ENCODE measurements at places on chromosomes 12 and 14.

GRCh38 chr12:19588951-19589350 is 149.7 kb downstream of the AEBP2 start:
- no peak for DNase-seq

GRCh38 chr12:92304371-92305055 is 158.9 kb upstream of the BTG1 start:
- no peak for DNase-seq

- DNase-seq = no peak
These were observed 50.3 kb downstream of the BCAT1 start for GRCh38 chr12:24898606-24899005.

GRCh38 chr14:64683264-64683663 is 21.0 kb upstream of the PLEKHG3 start:
- DNase-seq = no peak

DNA sequence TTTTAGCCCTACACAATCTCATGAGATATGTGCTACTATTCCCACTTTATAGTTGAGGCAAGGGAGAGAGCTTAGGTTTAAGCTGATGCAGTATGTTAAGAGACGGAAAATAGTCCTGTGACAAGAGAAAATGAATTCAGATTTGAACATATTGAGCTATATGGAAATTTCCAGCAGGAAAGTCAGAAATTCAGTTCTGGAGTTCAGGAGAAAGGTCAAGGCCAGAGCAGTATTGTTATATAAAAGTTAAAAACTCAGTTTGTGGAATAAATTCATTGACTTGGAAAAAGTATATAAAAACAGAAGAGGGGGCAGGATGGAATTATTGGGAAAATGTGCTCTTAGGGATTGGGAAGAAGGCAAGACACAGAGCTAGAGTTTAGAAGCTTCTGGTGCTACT is 167.0 kb upstream of the GZMB start:
- no peak for DNase-seq

GRCh38 chr12:108326254-108326750 is 12.8 kb downstream of the CMKLR1 start:
- DNase-seq = no peak

DNA sequence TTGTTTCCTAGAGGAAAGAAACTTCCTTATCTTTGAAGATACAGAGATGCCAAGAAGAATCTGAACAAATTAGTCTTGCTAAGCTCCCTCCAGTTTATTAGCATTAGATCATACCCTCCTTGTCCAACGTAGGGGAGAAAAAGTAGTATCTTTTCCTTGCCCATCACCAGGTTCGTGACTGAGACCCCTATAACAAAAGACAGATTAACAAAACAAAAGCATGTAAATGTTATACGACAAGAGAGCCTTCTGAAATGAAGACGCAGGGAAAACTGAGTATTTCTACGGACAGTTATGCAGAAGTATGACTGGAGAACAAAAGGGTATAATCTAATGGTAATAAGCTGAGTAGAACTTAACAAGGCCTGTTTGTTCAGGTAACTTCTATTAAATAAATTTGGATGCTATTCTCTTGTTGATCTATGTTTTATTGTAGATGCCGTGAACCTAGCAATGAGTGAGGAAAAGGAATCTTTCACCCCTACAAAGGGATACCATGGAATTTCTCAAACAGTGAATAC is 2.9 kb upstream of the CLEC7A start:
- no peak for DNase-seq

DNA sequence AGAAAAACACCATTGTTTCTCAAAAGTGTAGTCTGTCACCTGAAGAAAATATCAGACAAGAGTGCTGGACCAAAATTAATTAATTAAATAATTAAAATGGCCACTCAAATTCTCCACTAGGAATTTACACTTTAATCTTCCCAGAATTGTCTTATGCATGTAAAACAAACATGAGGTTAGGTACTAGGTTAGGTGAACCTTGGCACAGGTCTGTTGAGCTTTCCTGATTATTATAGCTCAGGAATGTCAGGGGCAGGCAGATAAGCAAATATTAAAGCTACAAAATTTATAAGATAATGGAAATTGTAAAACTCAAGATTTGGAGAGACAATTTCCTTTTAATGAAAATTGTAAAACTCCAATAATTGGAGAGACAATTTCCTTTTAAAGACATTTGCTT is 253.2 kb downstream of the BMP4 start:
- no peak for DNase-seq

- no peak for DNase-seq
These were observed 416.2 kb downstream of the SOX5 start for GRCh38 chr12:23533265-23533664.

DNA sequence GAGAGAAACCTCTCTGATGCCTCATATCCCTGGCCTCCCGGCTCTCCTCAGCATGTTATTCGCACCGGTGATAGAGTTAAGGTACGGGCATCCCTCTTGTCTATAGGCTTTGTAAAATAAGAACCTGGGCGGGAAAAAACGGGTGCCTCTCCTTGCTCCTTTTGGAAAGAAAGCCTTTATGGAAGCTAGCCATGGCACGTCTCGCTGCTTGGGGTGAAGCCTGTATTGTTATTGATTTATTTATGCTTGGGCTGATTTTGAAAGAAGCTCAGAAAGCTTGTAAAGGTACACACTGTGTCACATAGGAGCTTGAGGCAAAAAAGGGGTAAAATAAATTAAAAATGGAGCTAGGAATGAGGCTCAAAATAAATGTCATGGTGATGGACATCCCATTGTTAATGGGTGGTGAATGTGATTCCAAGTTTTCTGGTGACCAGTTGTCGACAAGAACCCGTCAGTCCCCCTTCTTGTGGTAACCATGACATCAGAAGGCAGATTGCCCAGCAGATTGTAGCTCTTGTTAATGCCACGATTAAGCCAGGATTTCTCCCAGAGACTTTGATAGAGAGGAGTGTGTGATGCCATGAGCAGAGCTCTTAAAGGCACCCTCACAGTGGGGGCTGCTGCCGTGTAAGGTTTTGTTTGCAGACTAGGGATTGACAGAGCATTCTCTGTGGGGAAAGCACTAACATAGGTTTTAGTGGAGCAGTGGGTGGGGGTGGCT is 50.4 kb upstream of the ASPG start:
- no peak for DNase-seq

GRCh38 chr12:53474819-53475218 is 22.9 kb downstream of the PCBP2 start:
- DNase-seq = no peak

DNA sequence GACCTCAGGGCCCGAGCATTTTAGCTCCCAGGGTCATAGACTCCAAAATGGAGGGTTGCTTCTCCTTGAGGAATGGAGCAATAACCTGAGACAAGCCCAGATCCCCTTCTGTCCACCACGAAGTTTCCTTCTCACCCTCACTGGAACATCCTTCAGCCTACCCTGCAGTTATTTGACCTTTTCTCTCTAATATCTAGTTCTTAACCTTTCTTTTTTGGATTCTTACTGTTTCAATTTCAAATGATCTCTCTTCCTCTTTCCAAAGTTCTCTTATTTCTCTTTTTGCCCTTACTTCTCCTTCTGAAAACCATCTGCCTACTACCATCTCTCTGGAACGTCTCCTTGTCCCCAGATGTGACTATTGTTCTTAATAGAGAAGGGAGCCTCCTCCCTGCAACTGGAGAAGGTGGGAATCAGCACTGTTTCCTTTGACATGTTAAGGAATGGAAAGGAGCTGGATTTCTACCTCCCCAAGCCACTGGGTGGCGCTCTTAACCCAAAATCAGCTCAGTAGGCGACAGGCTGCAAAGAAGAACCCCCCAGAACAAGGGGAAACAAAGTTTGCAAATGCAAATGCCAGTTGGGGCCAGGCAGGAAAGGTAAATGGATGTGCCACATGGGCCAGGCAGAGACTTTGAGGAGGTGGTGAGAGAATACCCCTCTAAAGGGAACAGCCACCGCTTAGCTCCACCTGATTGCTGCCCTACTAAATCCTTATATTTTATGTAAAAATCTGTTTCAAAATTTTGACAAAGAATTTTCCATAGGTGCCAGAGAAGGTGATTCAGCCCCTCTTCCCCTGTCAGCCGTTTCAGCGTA is 22.4 kb upstream of the PDE1B start:
- DNase-seq = no peak

- no peak for DNase-seq
These were observed 45.4 kb downstream of the KDM2B start for GRCh38 chr12:121535150-121536053.

DNA sequence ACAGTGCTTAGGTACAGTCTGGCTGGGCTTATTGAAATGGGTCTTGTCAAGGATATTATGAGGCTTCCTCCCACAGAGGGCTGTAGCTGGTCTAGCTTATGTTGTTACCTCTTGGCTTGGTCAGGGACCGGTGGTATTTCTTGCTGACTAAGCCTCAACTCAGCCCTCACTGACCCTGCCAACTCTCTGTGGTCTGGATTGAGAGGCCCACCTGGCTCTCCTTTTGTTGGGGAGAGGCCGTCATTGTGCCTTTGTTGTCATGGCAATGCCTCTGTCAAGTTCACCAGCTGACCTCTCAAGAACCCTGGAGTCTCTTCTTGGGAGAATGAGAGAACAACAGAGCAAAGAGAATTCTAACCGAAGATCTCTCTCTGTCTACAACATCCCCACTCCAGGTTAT is 245.6 kb upstream of the NPAS3 start:
- no peak for DNase-seq

GRCh38 chr14:81005540-81006228 is 50.3 kb downstream of the TSHR start:
- DNase-seq = no peak
